ENCODE measurements at places on chromosomes 6 and 20.

DNA sequence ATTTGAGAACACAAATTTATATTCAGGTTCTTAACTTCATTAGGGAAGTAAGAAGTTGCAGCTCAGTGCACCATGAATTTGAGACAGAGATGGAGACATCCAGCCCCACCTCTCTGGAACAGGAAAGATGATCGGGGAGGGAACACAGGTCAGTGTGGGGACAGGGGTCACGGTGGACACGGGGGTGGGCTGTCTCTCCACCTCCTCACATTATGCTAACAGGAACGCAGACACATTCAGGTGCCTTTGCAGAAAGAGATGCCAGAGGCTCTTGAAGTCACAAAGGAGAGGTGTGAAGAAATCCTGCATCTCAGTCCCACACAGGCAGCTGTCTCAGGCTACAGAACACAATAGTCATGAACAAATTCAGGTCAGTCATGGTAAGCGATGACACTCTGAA lies 3.1 kb downstream of the HLA-C start:
- peak; percentile 23 for DNase-seq

DNA sequence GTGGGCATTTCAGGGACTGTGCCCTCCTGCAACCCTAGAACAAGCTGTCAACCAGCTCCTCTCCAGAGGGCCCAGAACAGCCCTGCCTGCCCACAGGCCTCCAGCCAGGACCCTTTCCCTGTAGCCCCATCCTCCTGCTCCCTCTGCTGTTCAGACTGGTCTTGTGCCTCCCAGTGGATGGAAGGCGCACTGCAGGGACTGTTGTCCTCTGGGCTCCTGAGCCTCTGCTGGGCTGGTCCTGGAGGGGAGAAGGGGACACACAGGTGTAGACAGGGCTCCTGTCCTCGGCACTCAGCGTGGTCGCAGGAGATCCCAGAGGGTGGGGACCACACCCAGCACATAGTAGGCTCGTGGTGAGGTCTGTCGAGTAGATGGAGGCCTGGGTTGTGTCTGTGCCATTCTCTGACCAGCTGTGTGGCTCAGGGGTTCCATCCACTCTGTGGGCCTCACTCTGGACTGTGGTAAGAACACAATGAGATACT lies 11.5 kb downstream of the ITPR3 start:
- peak; percentile 37 for DNase-seq

DNA sequence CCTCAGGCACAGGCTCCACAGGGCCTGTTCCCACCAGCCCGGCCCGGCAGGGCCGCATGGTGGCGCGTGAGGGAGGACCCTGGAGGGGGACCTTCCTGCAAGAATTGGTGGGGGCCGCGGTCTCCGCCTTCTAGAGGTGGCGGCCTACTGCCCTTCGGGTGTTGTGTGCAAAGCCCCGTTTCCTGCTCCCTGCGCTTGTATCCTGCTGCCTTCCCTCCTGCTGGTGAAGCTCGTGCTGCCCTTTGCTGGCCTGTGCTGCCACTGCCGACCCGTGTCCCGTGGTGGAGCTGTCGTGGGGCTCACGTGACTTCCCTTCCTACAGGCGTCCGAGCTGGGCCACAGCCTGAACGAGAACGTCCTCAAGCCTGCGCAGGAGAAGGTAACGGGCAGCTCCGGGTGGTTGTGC lies 8.4 kb upstream of the COL20A1 start:
- no peak for DNase-seq

DNA sequence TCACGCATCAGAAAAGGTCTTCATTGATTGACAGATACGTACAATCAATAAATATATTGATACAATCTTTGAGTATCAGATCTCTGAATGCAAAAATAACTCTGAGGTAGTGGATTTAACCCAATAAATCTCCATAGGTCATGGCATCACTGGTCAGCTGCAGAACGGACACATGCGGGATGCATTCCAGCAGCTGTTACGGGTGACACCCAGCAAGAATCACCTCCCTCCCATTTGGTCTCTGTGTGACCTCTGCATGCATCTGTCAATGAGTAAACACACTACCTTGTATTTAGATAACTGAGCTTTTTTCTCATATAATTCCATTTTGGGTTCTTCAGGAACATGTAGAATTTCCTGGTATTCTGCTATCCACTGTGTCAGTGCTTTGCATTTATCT lies 285.4 kb downstream of the SYNE1 start:
- DNase-seq: no peak

DNA sequence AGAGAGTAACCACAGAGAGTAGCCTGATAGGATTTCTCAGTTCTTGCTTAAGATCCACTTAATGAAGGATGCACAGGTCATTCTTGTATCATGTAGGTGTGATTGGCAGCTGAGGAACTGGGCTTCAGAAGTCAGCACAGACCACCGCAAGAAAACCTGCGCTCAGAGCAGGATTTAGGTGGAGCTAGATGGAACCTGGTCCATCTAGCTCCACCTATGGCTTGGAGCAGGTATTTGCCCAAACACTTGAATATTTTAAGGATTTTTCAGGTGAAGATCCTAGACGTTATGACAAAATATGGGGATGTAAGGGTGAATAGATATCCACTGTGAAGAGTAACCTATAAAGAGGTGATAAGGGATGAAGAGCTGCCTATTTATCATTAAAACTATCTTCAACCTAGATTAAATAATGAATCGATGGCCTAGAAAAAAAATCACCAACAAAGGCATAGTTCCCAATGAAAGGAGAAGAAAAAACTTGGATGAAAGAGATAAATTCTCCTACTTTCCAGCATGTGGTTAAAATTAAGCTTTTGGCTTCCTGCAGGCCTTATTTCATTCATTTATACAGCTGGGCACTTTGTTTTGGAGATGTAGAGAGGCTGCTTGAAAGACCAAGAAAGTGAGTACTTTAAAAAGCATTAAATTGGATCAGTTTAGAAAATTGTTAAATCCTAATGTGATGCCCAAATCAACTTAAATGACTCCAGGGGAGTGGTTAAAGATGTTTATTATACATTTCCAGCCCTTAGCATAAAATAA lies 778.4 kb upstream of the GJE1 start:
- no peak for DNase-seq

- no peak for DNase-seq
Observed at GRCh38 chr20:38166703-38167233, 1.7 kb upstream of the TGM2 start.

GRCh38 chr20:61684136-61684535 lies 381.5 kb downstream of the TAF4 start:
- DNase-seq: no peak

DNA sequence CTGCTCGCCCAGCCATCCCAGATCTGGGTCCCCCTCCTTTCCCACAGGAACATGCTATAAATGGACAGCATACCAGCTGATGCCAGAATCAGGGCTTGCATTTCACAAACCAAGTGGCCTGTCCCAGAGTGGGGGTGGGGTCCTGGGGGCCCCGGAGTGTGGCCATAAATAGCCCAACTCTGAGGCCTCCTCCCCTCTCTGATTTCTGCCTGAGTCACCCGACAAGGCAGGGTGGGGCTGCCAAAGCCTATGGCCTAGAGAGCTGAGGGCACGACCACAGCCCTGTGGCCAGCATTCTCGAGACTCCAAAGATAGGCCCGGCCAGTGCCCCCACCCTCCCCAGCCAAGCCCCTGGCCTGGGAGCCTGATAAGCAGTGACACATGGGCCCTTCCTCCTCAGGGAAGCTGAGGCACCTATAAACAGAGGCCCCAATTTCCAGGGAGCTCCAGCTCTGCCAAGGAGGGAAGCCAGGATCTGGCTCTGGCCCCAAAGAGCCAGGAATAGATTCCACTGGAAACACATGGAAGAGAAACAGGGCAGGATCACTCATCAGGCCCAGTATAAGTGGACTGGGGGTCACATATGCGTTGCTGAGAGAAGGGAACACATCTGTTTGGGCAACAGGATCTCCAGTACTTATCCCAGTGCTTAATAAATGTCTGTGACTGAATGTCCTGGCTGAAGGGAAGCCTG lies 20.3 kb downstream of the SNTA1 start:
- DNase-seq: no peak

DNA sequence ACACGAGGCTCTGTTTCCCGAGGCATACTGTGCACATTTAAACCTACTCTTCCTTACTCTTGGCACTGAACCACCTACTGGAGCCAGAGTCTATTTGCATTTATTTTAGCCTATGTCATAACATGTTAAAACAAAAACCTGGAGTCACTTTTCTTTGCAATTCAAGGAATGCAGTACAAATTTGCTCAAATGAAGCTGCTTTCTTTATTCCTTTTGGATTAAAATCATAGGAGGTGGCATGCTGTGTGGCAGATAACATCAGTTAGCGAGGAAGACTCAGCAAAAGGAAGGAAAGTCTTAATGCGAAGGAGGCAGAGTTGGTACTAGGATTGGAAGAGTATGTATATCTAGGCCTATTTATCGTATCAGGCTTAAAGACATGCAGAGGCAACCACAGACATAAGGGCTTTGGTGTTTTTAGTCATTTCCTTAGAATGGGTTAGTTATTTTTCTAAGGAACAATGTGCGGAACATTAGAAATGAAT lies 92.9 kb downstream of the SAMD3 start:
- DNase-seq: no peak

- DNase-seq: no peak
Observed at GRCh38 chr6:93305088-93305487, 114.3 kb downstream of the EPHA7 start.

DNA sequence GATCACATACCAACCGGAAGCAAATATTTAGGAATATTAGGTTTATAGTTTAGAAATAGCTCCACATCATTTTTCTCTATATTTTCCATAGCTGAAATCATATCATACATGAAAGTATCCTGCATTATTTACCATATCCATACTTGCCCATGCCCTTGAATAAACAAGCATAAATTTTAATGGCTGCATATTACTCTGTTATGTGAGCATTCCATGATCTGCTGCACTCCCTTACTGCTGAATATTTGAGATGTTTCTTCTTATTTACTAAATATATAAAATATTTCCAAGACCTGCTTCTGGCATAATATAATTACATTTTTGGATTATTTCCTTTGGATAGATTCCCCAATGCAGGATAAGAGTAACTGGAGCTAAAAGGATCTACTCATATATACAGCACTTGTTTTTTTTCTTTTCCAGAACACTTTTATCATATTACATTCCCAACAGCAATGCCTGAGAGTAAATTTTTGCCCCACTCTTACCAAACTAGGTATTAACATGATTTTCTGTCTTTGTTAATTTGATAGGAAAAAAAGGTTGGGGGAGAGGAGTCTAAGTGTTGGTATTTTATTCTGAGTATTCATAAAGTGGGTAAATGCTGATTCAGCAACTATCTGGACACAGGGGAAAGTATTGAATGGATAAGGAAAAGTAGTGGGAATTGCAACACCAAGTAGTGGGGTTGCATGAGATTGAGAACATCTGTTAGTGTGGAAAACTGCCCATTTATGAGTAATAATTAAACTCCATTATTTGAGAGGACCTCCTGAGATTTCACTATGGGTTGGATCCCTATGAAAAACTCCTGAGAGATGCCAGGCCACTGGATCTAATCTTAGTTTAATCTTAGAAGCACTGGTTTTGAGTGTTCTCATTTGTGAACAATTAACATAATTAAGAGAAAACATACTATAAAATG lies 76.0 kb downstream of the MAN1A1 start:
- DNase-seq: no peak

DNA sequence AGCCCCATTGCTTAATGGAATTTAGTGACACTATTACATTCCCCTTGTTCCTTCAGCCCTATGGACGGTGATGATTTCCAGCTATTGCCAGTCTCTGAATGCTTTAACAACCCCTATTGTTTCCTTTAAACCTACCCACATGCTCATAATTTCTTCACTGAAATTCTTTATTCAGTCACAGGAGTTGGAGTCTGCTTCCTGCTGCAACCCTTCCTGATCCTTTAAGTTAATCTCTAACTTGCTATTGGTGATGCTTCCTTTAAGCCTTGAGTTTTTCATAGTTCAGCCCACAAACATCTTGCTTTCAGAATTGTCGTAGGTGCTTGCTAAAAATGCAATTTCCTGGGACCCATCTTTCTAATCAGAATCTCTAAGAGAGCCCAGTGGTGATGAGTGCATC lies 66.3 kb upstream of the TNFAIP3 start:
- DNase-seq: no peak

- DNase-seq: no peak
Observed at GRCh38 chr6:41080621-41081020, 7.8 kb downstream of the NFYA start.

Measured in effector CD8-positive, alpha-beta T cell (primary cell).